ENCODE measurements at places on chromosomes 5 and 9.

- DNase-seq, result no peak
Measured at GRCh38 chr5:157563373-157563928, 12.1 kb downstream of the ADAM19 start.

DNA sequence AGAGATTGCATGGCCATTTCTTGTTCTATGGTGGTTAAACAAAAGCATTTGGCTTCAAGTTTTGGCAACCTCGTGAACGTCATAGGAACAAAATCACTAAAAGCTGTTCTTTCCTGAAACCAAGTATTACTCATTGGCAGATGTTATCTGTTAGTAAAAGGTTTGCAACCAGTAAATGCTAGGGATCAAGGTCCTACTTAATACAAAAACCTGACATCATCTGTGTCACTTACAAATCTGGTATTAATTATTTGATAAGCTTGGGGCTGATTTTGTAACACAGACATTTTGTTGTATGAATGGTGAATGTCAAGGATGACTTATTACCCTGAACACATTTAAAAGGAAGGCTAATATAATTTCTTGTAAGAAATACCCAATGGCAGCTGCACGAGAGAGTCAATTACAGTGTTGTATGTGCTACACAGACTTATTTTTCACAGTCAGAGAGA, 486.4 kb upstream of the ZNF608 start:
- no peak for DNase-seq

- DNase-seq, result no peak
Measured at GRCh38 chr5:155727512-155728145, 599.3 kb upstream of the SGCD start.

GRCh38 chr5:96051401-96051830, 89.8 kb upstream of the ELL2 start:
- DNase-seq, result no peak

DNA sequence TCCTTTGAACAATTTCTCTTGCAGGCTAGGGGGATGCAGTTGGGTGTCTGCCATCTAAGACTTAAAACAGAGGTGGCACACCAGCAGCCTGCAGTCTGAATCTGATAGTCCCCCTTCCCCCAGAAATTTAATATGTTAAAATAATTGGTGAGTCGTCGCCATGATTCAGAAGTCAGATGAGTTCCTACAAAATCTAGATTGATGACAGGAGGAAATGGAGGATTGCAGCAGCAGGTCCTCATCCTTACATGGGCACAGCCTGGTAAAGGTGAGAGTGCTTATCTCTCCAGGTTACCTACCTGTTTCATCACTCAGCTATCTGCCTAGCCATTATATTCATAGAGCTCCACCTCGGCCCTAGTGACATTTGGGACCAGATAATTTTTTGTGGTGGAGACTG, 112.3 kb downstream of the PCSK1 start:
- DNase-seq, result no peak

- no peak for DNase-seq
Measured at GRCh38 chr5:2164586-2164985, 281.9 kb upstream of the IRX4 start.

GRCh38 chr5:80238778-80239679, 16.8 kb downstream of the SERINC5 start:
- no peak for DNase-seq

DNA sequence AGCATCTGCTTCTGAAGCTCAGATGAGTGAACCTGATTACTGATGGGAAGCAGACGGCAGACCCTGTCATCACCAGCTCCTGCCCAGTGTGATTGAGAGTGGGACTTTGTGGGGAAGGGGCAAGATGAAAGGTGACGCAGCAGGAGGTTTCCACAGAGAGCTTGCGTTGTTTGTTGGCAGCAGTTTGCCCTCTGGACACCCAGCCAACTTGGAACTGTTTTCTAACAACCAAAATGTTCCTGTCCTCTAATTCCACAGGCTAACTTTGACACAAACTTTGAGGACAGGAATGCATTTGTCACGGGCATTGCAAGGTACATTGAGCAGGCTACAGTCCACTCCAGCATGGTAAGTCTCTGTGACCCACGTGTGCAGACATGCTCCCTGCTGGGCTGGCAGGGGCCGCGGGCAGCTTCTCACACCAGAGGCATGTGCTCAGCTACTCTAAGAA, 20.9 kb downstream of the CYFIP2 start:
- DNase-seq, result no peak

- no peak for DNase-seq
Measured at GRCh38 chr9:129006328-129007034, 21.6 kb downstream of the SH3GLB2 start.

DNA sequence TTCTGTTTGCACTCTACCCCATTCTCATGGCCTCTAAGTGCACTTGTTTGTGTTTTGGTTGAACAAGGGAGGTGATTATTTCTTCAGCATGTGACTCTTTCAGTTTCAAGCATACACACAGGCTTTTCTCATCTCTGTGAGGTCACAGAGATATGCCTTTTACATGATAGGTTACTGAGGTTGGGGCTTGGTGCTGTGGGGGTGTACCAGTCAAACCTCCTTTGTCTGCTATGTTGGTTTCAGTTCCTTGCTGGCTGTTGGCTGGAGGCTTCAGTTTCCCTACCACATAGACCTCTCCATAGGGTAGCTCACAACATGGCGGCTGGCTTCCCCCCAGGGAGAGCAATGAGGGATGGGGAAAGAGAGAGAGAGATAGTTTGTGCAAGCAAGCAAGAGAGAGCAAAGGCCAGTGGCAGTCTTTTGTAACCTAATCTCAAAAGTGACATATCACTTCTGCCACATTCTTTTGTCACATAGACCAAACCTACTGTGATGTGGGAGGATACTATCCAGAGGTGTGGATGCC, 96.7 kb upstream of the SEMA6A start:
- no peak for DNase-seq

DNA sequence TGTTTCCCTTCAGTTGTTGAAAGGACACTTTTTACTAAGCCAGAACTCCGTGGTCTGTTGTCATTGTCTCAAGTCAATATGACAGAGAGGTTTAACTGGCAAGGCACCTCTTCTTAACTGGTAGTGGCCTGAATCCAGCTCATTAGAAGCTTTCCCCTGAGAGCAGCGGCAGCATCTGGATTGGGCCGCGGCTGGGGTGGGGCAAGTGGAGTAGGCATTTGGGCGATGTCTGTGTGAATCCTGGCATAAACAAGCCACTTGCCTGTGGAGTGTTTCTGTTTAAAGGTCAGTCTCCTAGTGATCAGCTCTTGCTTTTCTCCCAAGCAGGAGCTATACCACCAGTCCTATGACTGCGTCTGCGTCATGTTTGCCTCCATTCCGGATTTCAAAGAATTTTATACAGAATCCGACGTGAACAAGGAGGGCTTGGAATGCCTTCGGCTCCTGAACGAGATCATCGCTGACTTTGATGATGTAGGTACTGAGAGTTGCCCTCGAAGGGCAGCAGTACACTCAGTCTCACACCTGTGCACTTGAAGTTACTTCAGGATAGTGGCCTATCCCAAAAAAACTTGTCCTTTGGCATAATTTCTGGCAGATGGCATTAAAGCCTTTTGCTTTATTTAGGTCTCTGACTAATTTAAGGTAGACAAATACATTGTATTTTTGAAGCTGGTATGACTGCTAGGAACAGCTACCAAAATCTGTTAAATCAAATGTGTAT, 48.9 kb downstream of the CFAP90 start:
- no peak for DNase-seq

DNA sequence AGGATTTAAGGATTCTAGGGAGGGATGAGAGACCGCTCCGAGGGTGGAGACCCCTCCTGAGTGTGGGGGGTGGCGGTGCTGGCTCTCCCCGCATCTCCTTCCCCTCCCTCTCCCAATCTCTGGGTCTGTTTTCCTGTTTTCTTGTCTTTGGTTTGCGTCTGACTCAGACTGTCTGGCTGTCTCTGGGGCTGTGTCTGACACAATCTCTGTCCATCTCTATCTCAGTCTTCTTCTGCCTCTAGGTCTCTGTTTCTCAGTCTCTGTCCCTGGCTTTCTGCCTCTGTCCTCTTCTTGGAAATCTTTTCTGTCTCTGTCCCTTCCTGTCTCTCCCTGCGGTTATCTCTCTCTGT, 196 bp upstream of the GRM6 start:
- no peak for DNase-seq

GRCh38 chr5:4511996-4512656, 628.0 kb upstream of the ADAMTS16 start:
- no peak for DNase-seq

GRCh38 chr5:42522783-42523182, 99.5 kb downstream of the GHR start:
- no peak for DNase-seq

DNA sequence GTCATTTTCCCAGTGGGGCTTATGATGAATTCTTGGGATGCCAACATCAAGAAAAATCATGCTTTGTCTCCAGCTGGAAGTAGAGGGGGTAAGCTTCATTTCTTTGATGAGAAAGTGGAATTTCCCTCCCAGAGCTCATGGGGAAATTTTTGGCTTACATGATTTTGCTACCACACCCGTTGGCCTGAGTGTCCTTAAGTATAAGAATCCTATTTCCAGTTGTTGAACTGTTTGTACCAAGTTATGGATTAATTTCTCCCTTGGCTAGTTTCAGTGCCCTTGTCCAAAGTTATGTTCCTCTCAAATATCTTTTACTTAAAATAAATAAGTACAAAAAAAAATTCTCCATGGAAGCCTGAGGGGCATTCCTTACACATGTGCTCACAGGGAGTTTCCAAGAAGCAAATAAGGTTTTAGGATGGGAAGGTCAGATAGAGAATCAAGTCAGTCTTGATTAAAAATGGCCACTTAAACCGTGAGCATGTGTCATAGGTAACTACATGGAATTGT, 82.3 kb downstream of the PTCD2 start:
- DNase-seq, result no peak

DNA sequence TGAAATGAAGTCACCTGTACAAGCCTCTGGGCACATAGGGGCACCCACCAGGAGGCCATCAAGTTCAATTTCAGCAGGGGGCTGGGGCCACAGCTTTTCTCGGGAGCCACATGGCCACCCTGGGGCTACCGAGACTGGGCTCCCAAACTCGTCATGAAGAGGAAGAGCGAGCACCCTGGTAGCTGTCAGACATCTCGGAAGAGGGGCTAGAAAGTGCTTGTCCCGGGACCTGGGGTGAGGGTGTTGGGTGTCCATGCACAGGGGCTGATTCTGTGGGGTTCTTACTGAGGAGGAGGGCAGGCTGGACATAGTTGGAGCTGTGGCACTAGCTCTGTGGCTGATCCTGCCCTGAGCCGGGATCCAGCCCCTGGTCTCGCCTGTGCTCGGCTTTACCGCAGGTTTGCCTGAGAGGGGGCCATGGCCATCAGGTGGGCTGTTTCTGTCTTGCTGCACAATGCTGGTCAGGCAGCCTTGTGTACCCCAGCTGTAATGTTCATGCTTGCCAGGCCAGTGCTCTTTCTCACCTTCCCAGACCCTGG, 70.3 kb downstream of the PHF2 start:
- DNase-seq, result no peak

DNA sequence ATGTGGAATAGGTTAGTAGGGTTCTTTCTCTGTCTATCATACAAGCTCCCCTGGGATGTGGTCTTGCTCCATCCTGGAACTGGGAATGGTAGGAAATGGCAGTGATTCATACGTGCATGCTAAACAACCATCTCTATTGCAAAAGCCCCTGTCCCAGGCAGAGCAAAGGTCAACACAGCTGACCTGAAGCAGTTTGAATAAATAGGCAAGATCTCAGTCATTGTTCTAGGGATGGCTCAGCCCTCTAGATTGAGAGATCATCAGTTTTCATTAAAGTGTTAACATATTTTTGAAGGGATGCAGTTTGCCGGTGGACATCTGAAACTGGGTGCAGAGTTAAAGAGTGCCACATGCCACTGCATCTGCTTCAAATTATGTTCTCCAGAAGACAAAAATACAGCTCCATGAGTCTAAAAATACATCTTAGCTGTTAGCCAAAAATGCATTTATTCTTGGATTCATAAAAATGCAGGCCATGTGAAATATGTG, 224.1 kb downstream of the ESM1 start:
- no peak for DNase-seq

GRCh38 chr9:18067548-18068120, 406.3 kb upstream of the ADAMTSL1 start:
- DNase-seq, result no peak

DNA sequence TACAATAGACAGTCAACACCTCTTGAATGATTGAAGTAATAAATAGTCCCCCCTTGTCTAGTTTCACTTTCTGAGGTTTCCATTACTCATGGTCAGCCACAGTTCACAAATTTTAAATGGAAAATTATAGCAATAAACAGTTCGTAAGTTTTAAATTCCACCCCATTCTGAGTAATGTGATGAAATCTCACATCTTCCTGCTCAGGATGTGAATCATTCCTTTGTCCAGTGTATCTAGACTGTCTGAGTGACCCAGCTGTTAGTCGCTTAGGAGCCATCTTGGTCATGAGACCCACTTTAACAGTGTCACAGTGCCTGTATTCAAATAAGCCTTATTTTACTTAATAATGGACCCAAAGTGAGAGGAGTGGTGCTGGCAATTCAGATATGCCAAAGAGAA, 311.6 kb upstream of the PRR16 start:
- no peak for DNase-seq

- DNase-seq, result no peak
Measured at GRCh38 chr5:167217097-167217743, 1074.2 kb upstream of the WWC1 start.
